ENCODE measurements at places on chromosomes 4 and X.

- DNase-seq = no peak
Measured at GRCh38 chr4:7831330-7831729, 108.3 kb downstream of the AFAP1 start.

- no peak for DNase-seq
Measured at GRCh38 chr4:139419388-139419914, 34.5 kb upstream of the RAB33B start.

DNA sequence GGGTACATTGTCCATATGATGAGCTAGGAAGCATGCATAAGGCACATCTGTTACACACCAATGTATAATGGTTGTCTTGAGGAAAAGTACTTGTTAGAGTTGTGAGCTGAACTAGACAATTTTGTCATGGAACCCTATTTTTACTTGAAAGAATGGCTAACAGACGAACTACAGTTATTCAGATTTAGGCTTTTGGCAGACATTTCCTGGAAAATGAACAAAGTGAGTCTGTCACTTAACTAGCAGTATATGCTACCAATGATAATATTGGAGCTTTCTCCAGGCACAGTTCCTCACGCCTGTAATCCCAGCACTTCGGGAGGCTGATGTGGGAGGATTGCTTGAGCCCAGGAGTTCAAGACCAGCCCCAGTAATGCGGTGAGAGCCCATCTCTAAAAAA, 61.9 kb upstream of the SLC25A43 start:
- DNase-seq = no peak

GRCh38 chr4:88963817-88964216, 93.2 kb downstream of the FAM13A start:
- no peak for DNase-seq

DNA sequence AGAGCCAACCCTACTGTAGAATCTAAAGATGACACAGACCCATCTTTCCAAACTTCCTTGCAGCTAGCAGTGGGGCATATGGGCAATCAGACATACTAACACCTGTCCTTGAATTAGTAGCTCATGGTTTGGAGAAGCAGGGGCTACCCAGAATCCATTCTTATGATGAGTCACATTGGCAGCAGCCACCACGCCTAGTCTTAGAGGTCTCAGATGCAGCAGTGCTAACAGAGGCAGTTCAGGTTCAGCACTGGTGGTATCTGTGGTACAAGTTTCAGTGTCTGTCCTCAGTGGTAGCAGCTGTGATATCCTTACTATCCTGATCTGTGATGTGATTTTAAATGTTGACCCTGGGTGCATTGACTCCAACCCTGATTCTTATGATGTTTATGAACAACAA, 68.1 kb downstream of the FRMPD4 start:
- DNase-seq = no peak

- no peak for DNase-seq
Measured at GRCh38 chr4:18321956-18322530, 300.5 kb upstream of the LCORL start.

- DNase-seq = no peak
Measured at GRCh38 chr4:168879188-168879587, 130.9 kb downstream of the CBR4 start.

GRCh38 chr4:2873329-2873728, 29.7 kb downstream of the ADD1 start:
- no peak for DNase-seq

DNA sequence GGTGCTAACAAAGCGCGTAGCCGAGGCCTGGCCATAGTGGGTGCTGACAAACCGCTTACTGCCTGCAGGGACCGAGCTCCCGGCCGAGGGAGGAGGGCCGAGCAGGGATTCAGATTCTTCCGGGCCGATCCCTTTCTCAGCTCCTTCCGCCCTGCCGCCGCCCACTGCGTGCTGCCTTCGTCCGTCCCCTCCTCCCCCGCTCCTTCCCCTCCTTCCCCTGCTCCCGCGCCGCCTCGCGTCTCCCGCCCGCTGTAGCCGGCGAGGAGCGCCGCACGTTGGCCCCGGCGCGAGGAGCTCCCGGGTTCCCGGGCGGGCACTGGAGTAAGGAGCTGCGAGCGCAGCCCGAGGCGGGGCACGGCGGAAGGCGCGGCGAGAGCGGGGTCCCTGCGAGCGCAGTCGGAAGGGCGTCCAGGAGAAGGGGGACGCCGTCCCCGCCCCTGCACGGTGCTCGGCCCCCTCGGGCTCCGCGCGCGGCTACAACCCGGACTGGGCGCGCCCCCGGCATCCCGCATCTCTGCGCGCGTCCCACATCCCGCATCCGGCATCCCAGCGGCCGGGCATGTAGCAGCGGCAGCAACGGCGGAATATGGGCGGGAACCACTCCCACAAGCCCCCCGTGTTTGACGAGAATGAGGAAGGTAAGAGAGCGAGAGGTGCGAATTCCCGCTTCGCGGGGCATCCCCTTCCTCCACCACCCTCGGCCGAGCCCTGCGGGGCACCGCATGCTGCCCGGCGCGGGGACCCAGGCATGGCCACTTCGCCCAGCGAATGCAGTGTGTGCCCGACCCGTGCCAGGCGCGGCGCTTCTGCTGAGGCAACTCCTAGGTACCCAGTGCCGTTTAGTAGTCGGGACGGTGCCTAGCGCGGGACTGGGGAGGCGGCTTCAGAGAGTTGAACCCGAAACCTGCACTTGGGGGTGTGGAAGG, at the start of gene STK32B:
Gene STK32B (plus strand): TSS at position 203 of the 926 bp plus-strand sequence.
- DNase-seq = peak; percentile 39

- DNase-seq = no peak
Measured at GRCh38 chr4:115090483-115091075, 22.8 kb downstream of the NDST4 start.

DNA sequence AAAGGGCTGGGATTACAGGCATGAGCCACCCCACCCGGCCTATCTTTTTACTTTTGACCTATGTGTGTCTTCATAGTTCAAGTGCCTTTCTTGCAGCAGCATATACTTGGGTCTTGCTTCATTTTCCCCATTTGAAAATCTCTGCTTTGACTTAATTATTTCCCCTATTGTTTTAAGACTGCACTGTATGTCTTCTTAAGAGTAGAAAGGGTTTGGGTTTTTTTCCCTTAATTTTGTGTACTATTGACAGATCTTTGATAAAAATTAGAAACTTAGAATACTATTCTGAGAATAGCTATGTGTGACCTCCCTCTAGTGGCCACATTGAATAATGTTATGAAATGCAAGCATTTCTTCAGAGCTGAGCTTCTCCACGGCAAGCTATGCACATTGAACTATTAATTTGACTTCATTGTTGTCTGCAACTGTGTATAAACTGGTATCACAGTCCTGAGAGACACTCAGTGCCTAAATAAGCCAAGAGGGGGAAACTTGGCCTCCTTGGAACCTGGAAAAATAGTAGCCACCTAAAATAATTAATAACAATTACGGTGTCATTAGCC, 8.7 kb upstream of the SLC25A4 start:
- no peak for DNase-seq

GRCh38 chr4:83013420-83013867, 2.8 kb upstream of the LIN54 start:
- DNase-seq = no peak
